Stimulated activated CD4-positive, alpha-beta T cell treated with anti-CD3 and anti-CD28 coated beads, Interleukin-4, amount 100 ng/mL, for 24 hours (primary cell): ENCODE measurements at places on chromosomes 16 and 17.

DNA sequence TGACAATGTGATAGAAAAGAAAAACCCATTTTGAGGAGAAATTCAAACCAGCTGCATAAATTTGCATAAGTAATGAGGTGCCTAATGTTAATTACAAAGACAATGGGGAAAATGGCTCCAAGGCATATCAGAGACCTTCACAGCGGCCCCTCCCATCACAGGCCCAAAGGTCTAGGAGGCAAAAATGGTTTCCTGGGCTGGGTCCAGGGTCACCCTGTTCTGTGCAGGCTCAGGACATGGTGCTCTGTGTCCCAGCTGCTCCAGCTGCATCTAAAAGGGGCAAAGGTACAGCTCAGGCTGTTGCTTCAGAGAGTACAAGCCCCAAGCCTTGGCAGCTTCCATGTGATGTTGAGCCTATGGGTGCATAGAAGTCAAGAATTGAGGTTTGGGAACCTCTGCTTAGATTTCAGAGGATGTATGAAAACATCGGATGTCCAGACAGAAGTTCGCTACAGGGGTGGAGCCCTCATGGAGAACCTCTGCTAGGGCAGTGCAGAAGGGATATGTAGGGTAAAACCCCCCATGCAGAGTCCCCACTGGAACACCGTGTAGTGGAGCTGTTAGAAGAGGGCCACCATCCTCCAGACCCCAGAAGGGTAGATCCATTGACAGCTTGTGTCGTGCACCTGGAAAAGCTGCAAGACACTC, 40.6 kb downstream of the IKZF3 start:
- no peak for DNase-seq

DNA sequence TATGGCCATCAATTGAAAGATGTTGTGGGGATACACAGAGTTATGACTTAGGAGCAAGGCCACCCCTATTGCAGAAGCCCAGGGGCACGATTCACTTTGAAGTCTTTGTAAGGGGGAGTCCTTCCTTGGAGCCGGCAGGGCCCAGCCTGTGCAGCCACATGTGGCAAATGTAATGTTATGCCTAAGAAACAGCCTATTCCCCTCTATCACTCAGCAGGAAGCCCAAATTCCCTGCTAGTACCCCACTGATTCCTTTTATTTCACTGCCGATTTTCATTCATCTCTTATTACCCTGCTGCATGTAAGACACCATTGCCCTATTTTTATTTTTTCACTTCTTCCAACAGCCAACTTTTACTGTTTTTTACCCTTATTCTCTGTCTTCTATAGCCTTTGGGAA, 233.2 kb downstream of the PMP22 start:
- no peak for DNase-seq

- no peak for DNase-seq
These were observed 56.3 kb upstream of the IL34 start for GRCh38 chr16:70589998-70590471.

DNA sequence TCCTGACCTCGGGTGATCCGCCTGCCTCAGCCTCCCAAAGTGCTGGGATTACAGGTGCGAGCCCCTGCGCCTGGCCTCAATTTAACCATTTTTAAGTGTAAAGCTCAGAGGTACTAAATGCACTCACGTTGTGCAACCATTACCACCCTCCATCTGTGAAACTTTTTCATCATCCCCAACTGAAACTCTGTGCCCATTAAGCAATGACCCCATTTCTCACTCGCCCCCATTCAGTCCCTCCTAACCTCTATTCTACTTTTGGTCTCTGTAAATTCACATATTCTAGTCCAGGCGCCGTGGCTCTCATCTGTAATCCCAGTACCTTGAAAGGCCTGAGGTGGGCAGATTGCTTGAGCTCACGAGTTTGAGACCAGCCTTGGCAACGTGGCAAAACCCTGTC, 8.3 kb upstream of the SPNS3 start:
- no peak for DNase-seq

DNA sequence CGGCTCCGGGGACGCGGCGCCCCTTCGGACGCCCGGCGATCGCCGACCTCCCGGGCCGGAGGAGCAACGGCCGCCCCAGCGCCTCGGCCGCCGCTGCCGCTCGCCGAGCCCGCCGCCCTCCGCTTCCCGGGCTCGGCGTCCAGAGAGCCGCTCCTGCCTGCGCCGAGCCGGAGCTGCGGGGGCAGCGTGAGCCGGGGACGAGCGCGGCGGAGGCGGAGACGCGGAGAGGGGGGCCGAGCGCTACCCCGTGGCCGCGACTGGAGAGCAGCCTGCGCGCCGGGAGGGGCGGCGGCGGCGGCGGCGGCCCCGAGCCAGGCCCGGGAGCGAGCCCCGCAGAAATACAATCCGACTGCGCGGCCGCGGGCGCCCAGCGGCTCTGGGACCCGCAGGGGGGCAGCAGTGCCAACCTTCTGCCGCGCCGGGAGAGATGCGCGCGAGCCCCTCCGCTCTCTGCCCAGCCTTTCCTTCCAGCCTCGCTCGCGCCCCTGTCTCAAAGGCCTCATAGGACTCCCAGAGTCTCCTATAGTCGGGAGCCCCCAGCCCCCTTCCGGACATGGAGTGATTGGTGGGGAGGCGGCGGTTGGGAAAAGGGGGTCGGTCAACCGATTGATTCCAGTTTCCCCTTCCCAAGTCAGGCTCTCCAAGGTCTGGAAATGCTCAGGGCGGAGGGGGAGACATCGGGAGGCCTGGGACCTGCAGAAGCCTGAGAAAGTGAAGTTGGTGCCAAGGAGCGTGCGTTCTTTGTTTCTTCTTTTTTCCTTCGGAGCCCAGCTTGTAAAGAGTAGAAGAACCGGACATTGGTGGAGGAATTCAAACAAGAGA, 1.0 kb upstream of the SDK2 start:
- peak; percentile 15 for DNase-seq

GRCh38 chr16:19833581-19833980, 51.1 kb downstream of the GPRC5B start:
- no peak for DNase-seq

DNA sequence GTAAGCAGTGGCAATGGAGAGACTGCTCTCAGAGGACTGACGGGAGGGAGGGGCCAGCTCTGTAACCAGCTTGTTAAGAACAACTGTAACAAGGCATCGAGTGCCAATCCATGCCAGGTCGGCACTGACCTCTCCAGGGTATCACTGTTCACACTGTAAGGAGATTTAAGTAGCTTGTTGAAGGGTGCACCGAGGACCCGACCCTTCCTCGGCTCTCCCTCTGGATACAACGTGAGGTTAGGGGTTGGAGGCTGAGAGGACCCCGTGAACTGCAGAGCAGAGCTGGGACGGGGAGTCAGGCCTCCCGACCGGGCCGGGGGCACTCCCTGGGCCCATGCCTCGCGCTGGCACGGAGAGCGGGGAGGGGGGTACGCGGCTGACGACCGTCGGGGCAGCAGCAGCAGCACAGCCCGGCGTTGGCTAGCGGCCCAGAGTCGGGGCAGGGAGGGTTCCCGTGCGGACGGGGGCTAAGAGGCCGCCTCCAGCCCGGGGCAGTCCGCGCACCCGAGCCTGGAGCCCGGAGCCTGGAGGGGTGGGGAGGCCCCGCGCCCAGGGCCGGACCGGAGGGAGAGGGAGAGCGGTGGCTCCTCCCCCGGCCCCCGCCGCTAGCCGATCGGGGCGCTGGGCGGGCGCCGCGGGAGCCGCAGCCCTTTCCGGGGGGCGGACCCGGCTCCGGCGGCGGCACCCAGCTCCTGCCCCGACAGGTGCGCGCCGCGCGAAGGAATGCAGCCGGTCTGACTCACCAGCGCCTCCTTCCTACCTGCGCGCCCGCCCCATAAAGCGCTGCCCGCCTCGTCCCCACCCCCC, at the start of gene ITGB4:
Gene ITGB4 (plus strand): TSS at position 804 of the 807 bp plus-strand sequence. CDS start 3,245 bp downstream, outside the sequence.
- DNase-seq = peak; percentile 41

DNA sequence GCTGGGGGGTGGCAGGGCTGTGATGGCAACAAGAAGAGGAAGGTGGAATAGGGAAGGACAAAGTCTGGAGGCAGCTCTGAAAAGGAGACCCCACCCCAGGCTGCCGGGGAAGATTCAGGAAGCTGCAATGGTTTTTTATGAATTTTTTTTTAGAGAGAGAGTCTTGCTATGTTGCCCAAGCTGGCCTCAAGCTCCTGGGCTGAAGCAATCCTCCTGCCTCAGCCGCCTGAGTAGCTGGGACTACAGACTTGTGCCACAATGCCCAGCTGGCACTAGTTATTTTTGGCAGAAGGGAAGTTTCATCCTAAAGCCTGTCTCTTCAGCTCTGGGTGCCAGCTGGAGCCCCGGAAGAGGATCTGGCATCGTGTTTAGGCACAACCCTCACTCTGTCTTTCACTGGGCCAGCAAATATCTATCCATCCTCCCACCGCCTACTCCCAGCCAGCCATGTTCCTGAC, 1.3 kb upstream of the CES3 start:
- no peak for DNase-seq

GRCh38 chr17:58532555-58532951, 18.1 kb upstream of the MTMR4 start:
- DNase-seq = no peak

DNA sequence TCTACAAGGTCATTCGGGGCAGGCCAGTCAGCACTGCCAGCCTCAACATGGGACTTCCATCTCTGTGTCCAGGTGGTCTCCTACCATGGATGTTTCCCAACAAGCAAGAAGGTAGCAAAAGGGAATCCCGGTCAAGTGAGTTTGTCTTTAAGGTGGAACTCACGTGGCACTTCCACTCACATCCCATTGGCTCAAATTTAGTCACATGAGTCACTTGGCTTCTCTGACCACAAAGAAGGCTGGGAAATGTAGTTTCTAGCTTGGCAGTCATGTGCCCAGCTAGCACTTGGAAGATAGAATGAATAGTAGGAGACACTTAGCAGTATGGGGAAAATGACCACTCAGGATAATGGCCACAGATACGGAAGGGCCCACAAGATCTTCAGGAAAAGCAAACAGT, 106.6 kb downstream of the AIPL1 start:
- DNase-seq = no peak

DNA sequence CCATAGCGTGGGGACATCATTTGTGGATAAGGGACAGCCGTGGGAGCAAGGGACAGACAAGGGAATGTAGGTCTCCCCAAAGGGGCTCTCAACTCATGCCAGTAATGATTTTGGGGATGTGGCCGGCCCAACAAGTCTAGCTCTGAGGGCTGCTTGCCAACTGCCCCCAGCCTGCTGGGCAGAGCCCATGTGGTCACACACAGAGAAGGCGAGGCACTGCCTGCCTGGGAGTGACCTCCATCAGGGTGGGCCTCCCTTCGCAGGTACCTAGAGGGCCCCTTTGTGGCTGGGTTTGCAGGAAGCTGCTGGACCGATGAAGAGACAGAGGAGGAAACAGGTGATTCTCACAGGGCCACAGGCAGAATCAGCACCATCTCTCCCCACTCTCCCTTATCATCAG, 177.1 kb downstream of the C16orf78 start:
- no peak for DNase-seq

DNA sequence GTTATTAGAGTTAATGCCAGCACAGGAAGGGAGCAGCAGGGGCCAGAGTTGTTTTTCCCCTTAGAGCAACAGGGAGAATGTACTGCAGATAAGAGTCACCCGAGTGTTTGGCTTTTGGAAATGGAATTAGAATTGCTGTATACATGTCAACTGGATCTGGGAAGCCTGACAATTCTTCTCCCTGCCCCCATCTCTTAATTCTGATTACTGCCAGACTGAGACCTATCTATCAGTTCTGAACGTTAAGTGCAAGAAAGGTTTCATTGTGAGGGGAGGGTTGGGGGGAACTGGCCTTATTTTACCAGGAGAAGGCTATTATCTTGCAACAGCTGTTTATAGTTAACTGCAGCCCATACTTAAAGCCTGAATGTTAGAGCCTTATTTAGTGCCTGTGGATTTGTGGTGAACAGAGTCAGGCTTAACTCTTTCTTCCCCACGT, 424.5 kb upstream of the CDH11 start:
- no peak for DNase-seq

DNA sequence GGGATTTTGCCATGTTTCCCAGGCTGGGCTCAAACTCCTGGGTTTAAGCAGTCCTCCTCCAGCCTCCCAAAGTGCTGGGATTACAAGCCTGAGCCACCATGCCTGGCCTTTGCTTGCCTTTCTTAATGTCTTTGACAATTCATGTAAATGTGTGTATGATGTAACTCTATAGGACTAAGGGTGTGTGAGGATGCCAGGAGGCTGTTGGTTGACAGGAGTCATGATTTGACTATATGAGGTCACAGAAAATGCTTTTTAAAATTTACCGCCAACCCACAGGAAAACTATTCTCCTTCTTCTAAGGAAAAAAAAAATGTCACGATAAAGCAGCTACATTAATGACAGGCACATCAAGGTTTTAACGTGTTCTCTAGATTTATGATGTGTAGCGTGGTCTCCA, 118.8 kb downstream of the WWOX start:
- DNase-seq = no peak

DNA sequence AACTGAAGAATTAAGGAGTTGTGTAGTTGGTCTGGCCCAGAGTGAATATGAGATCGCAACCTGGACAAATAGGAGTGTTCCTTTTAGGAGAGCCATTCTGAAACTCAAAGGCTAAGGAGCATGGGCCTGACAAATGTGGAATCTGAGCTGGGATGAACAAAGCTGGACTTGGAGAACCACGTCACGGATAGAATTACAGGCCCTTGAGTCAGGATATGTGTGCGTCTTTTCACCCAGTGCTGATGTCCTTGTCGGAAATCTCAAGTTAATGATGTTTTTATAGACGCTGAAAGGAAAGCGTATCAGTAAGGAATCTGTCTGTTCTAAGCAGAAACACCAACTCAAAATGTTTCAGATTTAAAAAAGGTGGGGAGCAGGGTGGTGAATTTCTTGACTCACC, 173.8 kb upstream of the ZKSCAN2 start:
- no peak for DNase-seq

GRCh38 chr16:22353191-22353919, 21.1 kb downstream of the CDR2 start:
- DNase-seq = peak; percentile 28

GRCh38 chr17:17621254-17621653, 29.7 kb upstream of the PEMT start:
- no peak for DNase-seq

DNA sequence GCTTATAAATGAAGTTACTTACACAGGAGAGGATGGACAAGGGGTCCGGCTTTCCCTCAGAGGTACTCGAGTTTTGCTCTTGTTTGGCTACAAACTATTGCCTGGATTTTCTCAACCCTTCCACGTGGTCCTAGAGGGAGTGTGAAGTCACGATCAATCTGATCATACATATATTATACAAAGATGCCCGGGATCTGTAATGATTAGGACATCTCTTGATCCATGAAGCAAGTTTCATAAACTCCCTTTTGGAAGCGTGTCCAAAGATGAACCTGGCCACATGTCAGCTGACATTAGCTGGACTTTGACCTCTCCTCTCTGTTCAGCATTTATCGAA, 2.3 kb upstream of the CDH11 start:
- DNase-seq = no peak

- DNase-seq = no peak
These were observed 306.4 kb downstream of the WWOX start for GRCh38 chr16:78405833-78406232.

DNA sequence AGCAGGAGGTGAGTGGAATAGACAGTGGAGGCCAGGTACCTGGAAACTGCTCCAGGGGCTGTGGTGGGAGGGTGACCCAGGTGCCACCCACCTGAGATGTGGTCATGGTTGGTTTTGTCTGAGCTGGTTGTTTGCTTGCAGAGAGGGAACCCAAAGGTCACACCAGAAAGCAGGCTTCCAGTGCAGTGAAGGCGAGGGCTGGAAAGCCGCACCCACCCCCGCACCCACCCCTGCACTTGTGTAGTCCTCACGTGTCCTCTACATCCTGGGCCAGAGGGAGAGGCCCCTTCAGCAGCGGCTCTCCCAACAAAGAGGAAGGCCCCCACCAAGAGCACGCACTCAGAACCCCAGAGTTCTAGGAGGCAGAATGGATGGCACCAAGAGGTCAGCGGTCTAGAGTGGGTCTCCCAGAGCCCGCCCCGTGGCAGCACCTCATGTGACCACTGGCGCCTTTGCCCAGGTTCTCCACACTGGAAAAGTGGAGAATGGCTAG, 92.6 kb upstream of the CBX4 start:
- no peak for DNase-seq

GRCh38 chr17:66172691-66173223, 19.2 kb downstream of the CEP112 start:
- DNase-seq = no peak
